ENCODE measurements at places on chromosomes 12 and 14.

DNA sequence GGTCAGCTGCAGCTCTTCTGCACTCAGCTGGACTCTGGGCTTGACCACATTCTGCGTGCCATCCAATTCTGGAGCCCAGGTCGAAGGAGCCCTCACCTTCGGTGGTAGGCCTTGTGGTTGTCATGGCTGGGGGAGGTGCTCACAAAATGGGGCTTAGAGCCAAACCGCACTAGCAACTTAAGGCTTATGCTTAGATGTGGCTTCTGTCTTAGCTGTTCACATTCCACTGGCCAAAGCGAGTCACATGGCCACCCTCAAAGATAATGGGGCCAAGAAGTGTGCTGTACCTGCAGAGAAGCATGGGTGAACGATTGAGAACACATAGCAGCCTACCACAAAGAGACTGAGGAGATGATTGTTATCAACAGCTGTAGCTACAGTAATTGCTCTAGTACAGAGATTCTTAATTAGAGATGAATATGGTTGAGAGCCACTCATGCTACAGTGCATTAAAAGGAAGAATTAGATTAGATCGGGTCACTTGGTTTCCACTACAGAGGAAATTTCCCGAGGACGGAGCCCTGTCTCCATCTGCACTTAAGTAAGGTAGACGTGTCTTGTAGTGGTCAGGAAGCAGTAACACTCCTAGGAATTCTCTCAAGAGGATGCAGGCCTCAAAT is 334.6 kb upstream of the FKBP4 start:
- DNase-seq = no peak

GRCh38 chr14:70995671-70996070 is 88.4 kb downstream of the PCNX1 start:
- DNase-seq = no peak

GRCh38 chr12:3242199-3242863 is 165.2 kb downstream of the TSPAN9 start:
- no peak for DNase-seq

DNA sequence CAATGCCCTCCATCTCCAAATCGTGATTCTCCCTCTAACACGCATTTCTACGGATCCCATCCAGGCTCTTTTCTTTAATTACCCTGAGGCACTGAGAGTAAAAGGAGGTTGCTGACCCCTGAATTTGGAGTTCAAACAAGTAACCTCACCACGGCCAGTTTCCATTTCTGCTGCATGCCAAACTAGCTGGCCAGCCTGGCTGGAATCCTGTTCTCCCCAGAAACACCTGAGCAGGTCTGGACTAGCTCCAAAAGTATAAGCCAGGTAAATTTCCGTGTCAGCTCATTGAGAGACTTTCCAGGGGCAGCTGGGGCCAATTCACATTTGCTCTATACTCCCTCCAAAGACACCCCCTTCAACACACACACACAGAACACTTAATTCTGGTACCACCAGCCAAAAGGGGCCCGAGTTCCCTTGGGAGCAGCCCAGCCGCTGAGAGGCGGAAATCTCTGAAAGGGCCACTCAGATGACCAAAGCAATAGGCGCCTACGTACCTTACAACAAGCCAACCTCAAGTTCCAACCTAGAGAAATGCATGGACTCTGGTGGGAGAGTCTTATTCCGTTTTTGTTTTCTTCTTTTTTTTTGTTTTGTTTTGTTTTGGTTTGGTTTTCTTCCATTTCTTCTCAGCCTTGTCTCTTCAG is 131.4 kb downstream of the NDUFA12 start:
- no peak for DNase-seq

DNA sequence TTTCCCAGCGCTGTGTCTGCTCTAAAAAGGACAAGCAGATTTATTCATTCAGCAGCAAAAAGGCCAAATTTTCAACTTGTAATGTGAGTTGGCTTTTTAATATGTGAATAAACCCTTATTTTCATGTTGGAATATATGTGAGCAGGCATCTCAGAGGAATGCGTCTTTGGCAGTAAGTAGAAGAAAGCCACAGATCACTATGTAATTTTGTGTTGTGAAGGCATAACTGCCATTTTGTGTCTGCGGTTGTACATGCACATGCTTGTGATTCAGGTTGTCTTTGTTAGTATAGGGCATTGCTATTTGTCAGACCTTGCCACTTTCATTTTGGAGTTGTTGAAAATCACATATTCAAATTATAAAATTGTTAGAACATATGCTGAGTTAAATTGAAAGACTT is 398.8 kb upstream of the RGS6 start:
- DNase-seq = peak; percentile 21
